ENCODE measurements at places on chromosomes 12 and 14.

- DNase-seq: no peak
Measured at GRCh38 chr12:64993461-64993860, 127.6 kb downstream of the WIF1 start.

GRCh38 chr14:84493779-84494178 lies 1036.2 kb upstream of the FLRT2 start:
- DNase-seq: no peak

- no peak for DNase-seq
Measured at GRCh38 chr14:58954901-58955861, 233.3 kb upstream of the DAAM1 start.

DNA sequence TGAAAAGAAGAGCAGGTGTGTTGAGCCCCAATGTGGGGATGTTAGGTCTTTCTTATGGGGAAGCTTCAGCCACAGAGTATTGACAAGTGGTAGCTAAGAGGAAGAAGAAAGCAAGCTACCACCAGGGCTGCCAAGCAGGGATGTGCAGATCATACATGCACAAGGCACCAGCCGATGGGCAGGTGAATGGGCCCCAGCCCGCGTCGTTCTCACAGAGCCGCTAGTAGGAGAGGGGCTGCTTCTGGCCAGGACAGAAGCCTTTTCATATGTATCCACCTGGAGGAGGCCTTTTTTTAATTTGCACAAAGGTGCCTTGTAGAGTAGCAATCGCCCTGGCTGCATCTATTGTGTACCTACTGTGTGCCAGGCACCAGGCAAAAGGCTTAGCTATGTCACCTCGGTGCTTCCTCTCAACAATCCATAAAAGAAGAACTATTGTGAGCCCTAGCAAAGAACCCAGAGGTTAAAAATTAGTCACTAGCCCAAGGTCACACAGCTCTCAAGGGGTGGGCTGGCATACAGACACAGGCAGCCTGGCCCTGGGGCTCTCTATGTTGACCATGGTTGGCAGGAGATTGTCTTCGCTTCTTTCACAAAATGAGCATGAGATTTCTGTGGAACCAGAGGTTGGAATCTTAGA lies 8.2 kb downstream of the NUAK1 start:
- no peak for DNase-seq

GRCh38 chr12:92561543-92561899 lies 141.3 kb upstream of the PLEKHG7 start:
- DNase-seq: no peak

DNA sequence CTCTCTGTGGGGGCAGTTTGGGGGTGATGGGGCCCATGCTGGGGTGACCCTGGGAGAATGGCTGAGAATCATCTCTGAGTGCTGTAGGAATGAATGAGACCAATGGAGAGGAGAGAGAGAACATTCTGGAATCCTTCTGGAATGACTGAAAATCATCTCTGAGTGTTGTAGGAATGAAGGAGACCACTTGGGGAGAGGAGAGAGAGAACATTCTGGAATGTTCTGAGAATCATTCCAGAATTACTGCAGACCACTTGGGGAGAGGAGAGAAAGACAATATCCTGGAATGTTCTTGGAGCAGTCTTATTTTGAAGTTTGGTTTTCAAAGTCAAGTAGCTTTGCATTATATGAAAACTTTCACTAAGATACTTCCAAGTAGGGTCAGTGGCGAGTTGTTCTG lies 64.3 kb downstream of the ZNF664 start:
- DNase-seq: no peak

GRCh38 chr12:100193085-100193484 lies 7.5 kb upstream of the ACTR6 start:
- no peak for DNase-seq

GRCh38 chr12:73514672-73515071 lies 1023.0 kb upstream of the ATXN7L3B start:
- no peak for DNase-seq

DNA sequence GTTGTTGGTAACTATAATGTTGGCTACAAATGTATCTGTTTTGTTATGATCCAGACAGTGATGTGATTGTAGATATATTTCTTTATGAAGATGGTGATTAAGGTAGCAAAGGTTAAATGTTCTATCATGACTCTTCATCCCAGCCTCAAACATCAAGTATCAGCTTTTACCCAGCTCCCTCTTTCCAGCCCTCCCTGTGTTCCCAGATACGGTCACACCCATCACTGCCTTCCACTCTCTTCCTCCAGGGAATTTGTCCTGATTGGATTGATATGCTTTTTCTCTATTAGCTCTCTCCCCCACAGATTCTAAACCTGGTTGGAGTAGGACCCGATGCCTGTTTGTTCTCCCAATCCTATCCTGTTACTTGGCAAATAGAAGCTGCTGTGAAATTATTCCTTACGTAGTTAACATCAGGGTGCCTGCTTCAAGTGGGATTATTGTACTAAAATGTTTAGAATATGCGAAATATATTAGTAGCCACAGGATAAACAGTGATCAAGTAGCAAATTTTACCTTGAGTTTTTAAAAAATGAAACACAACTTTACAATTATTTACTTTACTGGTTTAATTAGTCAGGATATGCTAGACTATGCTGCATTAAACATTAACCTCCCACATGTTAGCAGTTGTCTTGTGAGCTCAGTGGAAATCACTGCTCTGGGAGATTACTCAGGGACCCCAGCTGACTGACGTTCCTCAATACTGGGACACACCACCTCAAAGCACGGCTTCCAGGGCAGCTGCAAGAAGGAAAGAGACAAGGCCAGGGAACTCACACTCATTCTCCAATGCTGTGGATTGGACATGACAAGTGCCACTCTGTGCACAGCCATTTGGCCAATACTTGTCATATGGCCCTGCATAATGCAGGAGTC lies 165.3 kb downstream of the ALX1 start:
- DNase-seq: no peak

DNA sequence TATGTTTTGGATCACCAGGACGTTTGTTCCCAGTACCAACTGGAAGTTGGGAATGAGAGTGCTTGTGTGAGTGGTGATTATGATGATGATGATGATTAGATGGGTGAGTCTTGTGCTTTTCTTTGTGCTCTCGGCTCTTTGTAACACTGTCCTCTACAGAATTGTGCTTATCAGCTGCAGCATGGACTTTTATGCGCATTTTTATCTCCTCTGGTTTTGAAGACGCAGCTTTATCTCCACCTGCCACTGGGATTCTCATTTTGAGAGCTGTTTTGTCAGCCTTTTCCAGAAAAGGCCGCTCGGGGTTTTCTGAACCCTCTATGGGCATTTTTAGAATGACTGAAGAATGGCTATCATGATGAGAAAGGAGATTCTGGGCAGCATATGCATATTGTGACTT lies 11.5 kb upstream of the KANSL2 start:
- DNase-seq: no peak

DNA sequence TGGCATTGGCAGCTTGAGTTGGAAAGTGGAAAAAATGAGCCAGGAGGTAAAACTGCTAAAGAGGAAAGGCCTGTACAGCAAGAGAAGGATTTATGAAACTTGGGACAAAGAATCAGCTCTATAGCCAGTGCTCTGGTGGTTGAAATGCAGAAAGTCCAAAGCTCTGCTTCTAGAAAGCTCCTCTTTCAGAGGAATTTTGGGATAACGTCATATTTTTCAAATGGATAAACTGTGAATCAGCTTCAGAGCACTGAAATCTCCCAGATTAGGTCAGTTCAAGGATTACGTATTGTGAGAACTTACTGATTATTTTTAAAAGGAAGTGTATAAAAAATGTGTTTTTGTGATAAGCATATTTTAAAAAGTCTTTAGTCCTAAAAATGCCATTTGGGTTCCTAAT lies 203.1 kb upstream of the CNOT2 start:
- no peak for DNase-seq

GRCh38 chr14:104745431-104745830 lies 7.5 kb upstream of the SIVA1 start:
- no peak for DNase-seq

DNA sequence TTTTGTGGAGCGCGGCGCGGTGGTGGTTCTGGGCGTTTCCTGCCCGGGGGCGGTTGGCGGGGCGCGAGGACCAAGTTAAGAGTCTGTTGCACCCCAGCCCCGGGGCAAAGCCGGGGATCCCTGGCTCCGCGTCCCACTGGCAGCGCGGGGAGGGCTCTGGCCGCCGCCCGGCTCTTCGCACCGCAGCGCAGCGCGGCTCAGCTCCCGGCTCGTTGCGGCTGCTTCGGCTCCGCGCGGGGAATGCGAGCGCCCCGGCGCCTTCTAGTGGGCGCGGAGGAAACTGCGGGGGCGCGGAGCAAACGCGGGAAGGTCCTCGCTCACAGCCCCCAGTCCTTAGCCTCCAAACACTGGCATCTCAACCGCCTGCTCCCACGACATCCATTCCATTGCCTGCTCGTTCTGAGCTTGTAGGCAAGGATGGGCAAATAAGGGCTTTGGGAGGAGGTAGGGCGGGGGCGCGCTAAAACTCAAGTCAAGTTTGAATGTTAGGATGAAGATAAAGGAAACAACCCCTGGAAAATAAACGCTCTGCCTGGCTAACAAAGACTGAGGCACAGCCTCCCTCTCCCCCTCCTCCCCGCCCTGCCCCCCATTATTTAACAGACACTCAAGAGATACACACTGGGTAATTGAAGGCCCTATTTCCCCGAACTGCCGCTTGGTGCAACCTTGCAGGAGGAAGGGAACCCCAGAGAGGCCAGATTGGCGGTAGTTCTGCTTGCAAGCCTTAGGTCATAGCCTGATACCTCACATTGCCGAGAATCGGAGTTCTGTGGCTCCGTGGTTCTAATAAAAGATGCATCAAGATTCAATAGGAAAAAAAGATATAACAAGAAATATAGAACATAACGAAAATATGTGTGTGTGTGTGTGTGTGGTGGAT lies at the start of gene B4GALNT1:
Gene B4GALNT1 (minus strand): TSS at position 244 of the 883 bp plus-strand sequence. CDS start 1,069 bp downstream, outside the sequence.
- no peak for DNase-seq

GRCh38 chr12:97650242-97650641 lies 187.6 kb downstream of the RMST start:
- DNase-seq: no peak

Measured in stimulated activated CD8-positive, alpha-beta memory T cell treated with anti-CD3 and anti-CD28 coated beads, Interleukin-15, amount 100 ng/mL, for 4 hours (primary cell).